ENCODE measurements at places on chromosomes 1 and 21. TPM values are rescaled to one million over a fixed set of nuclear protein-coding genes. Genes with fewer than 3 reads are reported as not detected.

GRCh38 chr1:230124186-230125128 lies 57.4 kb downstream of the GALNT2 start:
- no peak for DNase-seq

DNA sequence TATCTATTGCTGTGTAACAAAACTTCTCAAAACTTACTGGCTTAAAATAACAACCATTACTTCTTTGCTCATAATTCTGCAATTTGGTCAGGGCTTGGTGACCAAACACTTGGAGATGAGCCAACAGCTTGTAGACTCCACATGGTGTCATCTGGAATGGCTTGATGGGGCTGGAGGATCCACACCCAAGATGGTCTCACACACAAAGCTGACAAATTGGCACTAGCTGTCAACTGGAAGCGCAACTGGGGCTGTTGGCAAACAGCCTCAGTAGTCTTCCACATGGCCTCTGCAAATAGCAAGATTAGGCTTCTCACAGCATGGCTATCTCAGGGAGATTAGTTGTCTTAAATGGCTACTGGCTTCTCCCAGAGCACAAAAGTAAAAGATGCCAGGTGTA lies 27.1 kb upstream of the MTF2 start:
- DNase-seq, result no peak

The SON gene
- total RNA-seq, result 208 TPM

GRCh38 chr1:109687641-109688499 lies at the start of gene GSTM1:
GSTM1 (plus strand) TSS chr1:109687817; CDS start chr1:109687874, 57 bp downstream.
- peak; percentile 25 for DNase-seq

DNA sequence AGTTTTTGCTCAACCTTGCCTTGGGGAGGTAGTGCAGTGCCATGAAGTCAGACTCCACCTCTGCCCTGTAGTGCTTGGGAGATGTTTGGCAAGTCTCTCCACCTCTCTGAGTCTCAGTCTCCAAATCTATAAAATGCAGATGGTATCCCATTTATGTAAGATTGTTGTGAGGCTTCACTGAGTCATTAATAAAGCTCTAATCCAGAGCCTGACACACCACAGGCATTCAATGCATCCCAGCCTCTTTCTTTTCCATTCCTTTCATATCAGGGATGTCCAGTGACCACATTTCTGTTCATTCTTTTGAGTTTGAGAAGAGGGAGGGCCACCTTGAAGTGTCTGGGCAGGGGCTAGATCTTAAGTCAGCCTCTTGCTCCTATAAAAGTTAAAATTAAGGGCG lies 37.6 kb upstream of the LMO4 start:
- DNase-seq, result no peak

- no peak for DNase-seq
Measured at GRCh38 chr1:57109883-57110282, 144.1 kb upstream of the C8B start.

DNA sequence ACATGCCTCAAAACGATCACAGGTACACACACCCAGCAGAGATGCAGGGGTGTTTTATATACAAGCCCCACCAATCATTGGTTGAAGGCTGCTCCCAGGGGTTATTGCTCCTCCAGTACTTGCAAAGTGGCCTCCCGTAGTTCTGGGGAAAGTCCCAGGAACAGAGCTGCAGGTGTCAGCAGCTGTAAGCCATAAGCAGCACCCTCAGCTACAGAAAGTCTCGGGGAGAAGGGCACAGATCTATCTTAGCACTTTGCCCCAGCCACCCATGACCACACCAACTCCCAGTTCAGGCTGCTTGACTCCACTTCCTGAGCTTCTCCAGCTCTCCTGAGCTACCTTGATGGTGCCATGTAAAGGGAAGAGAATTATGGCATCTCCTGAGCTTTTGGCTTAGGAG lies 222.7 kb upstream of the GJB5 start:
- DNase-seq, result no peak

The FAM78B gene
- total RNA-seq, result 11.6 TPM

DNA sequence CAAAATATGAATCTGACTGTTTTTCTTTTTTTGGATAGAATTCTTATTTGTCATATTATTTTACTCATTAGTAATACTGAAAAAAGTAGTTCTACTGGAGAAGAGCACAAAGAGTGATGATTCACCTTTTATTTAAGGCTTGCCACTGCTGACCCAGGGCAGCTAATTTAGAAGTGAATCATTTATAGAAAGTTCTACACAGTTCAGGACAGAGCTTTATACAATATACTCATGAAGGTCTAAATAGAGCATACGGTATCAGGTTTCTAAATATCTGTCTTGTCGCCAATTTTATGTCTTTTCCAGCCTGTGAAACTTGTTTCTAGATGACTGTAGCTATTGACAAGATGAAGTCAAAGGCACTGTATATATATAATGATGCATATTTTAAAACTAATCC lies 25.0 kb downstream of the GIPC2 start:
- no peak for DNase-seq

The FALEC gene
- total RNA-seq, result 2.2 TPM

GRCh38 chr1:87295445-87296110 lies 33.1 kb upstream of the LMO4 start:
- no peak for DNase-seq

- DNase-seq, result no peak
Measured at GRCh38 chr1:172269644-172270043, 150.8 kb upstream of the C1orf105 start.

- no peak for DNase-seq
Measured at GRCh38 chr1:20686883-20687725, 25.9 kb upstream of the DDOST start.

DNA sequence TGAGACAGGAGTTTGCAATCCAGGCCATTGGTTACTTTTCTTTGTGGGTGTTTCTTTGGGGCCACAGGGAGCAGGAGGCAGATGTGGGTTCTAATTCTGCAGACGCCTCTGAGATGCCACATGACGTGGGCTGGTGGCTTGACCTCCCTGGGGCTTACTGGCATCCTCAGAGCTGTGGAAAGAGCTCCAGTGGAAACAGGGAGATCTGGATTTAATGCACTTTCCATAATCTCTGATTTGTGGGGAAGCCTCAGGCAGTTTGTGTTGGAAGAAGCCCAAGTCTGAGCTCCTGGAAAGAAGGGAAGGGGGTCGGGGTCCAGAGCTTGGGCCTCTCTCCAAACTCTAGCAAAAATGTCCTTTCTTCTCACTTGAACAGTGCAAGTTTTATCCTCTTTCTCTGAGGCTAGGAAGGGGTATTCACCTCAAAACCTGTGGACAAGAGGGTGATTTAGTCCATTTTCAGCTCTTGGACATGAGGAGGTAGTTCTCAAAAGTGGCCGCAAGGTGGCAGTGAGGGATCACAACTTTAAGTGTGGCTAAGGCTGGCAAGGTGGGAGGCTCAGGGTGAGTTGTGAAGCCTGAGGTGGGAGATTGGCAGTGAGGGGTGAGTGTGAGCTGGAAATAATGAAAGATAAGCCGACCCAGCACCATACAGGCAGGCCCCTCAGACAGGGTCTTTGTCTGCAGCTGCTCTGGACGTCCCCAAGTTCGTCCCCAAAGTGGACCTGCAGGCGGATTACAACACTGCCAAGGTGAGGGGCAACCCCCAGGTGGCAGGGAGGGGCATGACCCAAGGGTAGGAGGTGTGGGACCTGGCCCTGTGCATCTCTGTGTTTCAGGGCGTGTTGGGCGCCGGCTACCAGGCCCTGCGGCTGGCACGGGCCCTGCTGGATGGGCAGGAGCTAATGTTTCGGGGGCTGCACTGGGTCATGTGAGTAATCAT lies 9.2 kb downstream of the IKBKE start:
- DNase-seq, result peak; percentile 78

DNA sequence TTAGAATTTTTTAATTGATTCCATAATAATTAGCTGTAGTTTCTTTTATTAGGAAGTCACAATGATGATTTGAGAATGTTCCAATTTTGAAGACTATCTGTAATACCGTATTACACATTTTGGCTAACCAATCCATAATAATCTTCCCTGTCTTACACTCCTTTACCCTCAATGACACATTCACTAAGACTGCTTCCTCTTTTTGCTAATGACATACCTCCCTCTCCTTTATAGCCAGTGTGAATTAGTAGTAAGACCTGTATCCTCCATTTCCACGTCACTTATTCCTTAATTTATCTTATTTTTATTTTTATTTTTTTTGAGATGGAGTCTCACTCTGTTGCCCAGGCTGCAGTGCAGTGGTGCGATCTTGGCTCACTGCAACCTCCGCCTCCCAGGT lies 10.1 kb downstream of the KDM1A start:
- DNase-seq, result no peak

The KCNJ9 gene
- total RNA-seq, result 12.0 TPM

The TAS1R3 gene
- 0.73 TPM for total RNA-seq

- DNase-seq, result no peak
Measured at GRCh38 chr1:68651115-68651514, 154.2 kb upstream of the DEPDC1 start.

GRCh38 chr21:44525391-44526095 lies 14.5 kb downstream of the KRTAP10-1 start:
- no peak for DNase-seq

DNA sequence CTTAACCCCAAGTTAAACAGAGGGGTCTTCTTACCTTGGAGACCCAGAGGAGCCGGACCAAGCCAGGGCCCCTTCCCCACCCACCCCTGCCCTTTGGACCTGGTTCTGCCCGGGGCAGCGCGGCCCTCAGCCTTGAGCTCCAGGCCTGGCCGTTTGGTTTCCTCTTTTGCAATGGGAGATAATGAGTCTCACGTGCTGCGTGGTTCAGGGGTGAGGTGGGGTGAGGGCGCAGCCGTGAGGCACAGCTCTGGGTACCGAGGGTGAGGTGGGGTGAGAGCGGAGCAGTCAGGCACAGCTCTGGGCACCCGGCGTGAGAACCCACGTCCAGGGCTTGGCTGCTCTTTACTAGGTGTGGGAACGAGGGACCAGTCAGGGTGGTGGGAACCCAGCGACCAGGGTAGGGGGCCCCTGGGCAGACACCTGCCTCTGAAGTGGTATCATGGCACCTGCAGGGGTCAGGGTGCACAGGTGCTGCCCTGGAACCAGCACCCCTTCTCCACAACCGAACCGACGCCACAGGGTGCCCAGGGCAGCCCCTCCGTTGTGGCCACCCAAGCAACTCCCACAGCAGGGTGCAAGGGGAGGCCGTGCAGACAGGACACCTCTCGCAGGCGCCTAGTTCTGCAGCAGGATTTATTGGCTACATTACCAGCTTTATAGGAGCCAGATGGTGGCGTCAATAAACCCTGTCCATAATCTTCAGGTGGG lies 182.2 kb downstream of the PRDM16 start:
- no peak for DNase-seq

- DNase-seq, result no peak
Measured at GRCh38 chr1:81032374-81032773, 768.4 kb upstream of the ADGRL2 start.

The SPRR2E gene
- total RNA-seq, result not detected

- no peak for DNase-seq
Measured at GRCh38 chr1:117985973-117986372, 56.4 kb downstream of the WDR3 start.

The SELL gene
- 1.3 TPM for total RNA-seq

The TNFRSF25 gene
- total RNA-seq, result 9.5 TPM

The HRNR gene
- not detected for total RNA-seq

DNA sequence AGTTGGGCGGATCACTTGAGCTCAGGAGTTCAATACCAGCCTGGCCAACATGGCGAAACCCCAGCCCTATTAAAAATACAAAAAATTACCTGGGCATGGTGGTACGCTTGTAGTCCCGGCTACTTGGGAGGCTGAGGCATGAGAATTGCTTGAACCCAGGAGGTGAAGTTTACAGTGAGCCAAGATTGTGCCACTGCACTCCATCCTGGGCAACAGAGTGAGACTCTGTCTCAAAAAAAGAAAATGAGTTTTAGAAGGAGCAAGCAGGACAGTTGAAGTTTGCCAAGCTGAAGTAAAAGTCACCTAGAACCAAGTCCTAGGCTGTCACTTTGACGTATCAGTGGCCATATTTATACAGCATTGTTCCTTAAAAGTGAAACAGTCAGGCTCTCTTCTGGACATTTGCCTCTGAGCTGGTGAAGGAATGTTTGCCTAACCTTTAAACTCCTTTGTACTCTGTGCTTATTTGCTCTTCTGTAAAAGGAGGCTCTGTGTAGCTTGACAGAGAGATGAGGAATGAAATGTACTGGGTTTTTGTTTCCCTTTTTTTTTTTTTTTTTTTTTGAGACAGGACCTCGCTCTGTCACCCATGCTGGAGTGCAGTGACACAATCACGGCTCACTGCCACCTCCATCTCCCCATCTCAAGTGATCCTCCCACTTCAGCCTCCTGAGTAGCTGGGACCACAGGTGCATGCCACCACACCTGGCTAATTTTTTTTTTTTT lies 2.8 kb downstream of the RAB4A start:
- DNase-seq, result no peak

DNA sequence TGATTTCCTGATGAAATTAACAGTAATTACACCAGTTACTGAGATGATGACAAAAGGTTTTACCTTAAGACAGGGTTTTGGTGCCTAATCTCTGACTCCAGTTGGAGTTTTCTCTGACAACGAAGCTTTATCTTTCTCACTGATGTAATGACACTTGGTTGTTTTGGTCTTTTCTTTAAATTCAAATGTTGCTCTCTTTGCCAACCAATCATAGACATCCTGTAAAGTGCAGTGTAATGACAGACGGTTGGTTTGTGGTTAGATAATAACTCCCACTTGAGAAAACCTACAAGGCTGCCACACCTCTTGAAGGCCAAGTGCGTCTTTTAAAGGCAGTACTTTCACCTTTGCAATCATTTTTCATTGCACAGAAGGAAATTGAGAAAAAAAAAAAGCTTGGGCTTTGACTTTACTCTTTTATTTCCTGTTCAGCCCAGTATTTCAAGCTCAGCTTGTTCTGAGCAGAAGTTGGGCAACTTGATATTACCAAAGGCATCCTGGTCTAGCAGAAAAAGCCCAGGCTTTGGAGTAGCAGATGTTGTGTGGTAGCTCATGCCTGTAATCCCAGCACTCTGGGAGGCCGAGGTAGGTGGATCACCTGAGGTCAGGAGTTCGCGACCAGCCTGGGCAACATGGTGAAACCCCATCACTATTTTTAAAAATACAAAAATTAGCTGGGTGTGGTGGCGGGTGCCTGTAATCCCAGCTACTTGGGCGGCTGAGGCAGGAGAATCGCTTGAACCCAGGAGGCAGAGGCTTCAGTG lies 14.9 kb downstream of the PDIK1L start:
- no peak for DNase-seq

DNA sequence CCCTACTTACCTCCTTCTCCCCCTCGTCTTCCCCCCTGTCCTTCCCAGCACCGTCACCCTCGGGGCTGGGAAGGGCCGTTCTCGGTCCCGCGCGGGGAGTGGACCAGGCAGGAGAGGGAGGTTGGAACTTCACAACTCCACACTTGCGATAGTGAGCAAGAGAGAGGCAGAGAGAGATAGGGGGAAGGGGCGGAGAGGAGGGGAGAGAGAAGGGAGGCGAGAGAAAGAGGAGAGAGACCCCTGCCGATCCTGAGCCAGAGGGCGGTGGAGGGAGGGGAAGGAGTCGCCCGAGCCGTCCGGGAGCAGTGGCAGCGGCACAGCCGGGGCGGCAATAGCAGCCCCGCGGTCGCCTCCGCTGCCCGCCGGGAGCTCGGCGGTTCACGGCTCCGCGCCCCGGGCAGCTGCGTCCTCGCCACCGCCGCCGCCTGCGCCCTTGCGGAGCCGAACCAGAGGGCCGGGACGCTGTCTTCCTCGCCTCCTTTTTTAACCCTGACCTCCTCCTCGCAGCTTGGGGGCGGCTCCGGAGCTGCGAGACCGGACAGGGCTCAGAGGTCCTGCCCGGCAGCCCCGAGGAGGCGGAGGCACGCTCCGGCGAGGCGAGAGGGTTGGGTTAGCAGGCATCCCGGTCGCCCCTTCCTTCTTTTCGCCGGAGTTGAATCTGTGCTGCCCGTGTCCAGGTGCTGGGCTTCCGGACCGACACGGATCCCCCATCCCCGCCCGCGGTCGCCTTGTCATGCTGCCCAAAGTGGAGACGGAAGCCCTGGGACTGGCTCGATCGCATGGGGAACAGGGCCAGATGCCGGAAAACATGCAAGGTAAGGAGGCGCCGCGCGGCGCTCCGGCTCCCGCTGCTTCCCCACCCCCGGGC lies 11.7 kb downstream of the NR5A2 start:
- no peak for DNase-seq

Data from cerebellum (tissue), 4 donors.